ENCODE measurements at places on chromosomes 6 and 20. TPM values are rescaled to one million over a fixed set of nuclear protein-coding genes. Genes with fewer than 3 reads are reported as not detected.

Gene HCRTR2
- not detected for total RNA-seq

Gene CALHM4
- total RNA-seq, result 1.3 TPM

Gene BLCAP
- 108 TPM for total RNA-seq

Gene CRISP3
- total RNA-seq, result not detected

Gene MAS1
- total RNA-seq, result not detected

Gene GLP1R
- total RNA-seq, result not detected

Gene CEP85L
- total RNA-seq, result 9.6 TPM

Gene BMP6
- total RNA-seq, result 0.06 TPM

Gene ZNF334
- 0.11 TPM for total RNA-seq

Gene NRSN2
- 59.2 TPM for total RNA-seq

Gene STX11
- total RNA-seq, result 4.8 TPM

Gene SEL1L2
- not detected for total RNA-seq

Gene TTLL9
- total RNA-seq, result not detected

Gene UBD
- not detected for total RNA-seq

Gene BHLHE23
- not detected for total RNA-seq

Gene MCHR2
- total RNA-seq, result not detected

Gene CD40
- total RNA-seq, result 2.6 TPM

Gene LAMA2
- total RNA-seq, result 112 TPM

Gene SOX4
- total RNA-seq, result 6.2 TPM

Gene WFDC5
- not detected for total RNA-seq

Gene MANEA
- 16.7 TPM for total RNA-seq

Gene CABLES2
- 7.2 TPM for total RNA-seq

Gene PSMB1
- 297 TPM for total RNA-seq

Gene TFAP2C
- not detected for total RNA-seq

Gene CD109
- total RNA-seq, result 64.8 TPM

Gene EPPIN
- total RNA-seq, result not detected

Gene TRERF1
- total RNA-seq, result 4.0 TPM

Gene BYSL
- 18.5 TPM for total RNA-seq

Gene VGLL2
- 0.75 TPM for total RNA-seq

Gene GSTA3
- not detected for total RNA-seq

Gene PNLDC1
- total RNA-seq, result not detected

Gene FAM217A
- total RNA-seq, result not detected

Gene SAMD5
- 4.0 TPM for total RNA-seq

Gene PAK5
- total RNA-seq, result not detected

Gene EYA4
- total RNA-seq, result 13.0 TPM
